ENCODE measurements at places on chromosomes 4 and X. TPM values are rescaled to one million over a fixed set of nuclear protein-coding genes. Genes with fewer than 3 reads are reported as not detected.

DIPK2B gene
- total RNA-seq = 0.05 TPM

UGT2B11 gene
- total RNA-seq = not detected

ANXA3 gene
- 1.7 TPM for total RNA-seq

MAGEB17 gene
- not detected for total RNA-seq

SATL1 gene
- total RNA-seq = not detected

ARSD gene
- total RNA-seq = 1.5 TPM

P2RY10 gene
- total RNA-seq = 81.3 TPM

DNA sequence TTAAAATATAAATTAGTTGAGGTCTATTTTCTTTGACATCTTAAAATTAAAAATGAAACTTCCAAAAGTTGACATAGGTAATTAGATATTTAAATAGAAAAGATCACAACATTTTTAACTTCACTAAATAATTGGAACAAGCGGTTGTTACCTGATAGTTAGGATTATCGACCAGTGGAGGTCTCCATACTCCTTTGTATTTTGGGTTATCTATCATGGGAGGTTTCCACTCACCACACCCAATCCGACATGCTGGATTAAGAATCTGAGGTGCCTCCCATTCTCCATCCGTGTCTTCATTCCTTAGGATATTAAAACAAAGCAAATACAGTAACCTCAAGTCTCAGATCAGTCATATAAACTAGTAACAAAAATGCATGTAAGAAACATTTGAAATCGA lies 22.2 kb downstream of the SCOC start:
- no peaks in the 10 kb centered on the region for H3K4me1 ChIP-seq
- no peaks in the 10 kb centered on the region for H3K27me3 ChIP-seq
- no peak overlapping the region for H3K4me3 ChIP-seq

DNA sequence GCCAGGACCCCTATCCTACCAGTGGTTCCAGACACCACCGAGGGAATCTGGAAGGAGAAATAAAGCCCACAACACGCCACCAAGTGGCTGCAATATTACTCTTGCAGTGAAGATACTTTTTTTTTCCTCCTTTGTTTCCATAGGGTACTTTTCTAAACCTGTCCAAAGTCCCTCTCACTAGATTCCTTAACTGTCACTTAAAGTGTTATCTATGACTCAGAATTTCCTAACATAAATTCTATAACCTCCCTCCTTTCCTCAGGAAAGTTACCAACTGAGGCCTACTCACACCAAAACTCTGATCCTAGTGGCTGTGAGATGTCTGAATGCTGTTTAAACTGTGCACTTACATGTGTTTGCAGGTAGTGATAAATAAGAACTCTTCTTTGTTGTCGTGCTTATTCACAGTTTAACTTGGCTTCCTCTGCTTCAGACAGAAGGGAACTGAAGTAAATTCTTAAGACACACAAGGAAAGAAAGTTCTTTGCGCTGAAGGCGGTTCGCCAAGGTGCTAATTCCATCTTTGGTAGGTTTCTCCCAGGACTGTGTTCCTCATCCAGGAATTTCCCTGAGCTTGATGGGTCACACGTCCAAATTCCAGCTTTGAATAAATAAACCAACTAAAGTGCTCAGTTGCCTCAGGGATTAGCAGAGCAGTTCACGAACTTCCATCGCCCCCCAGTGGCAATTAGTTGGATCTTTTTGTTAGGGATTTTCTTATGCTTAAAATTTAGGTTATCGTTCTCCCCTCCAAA lies 10.7 kb upstream of the HCCS start:
- no peak for DNase-seq
- no peaks in the 10 kb centered on the region for H3K36me3 ChIP-seq

DNA sequence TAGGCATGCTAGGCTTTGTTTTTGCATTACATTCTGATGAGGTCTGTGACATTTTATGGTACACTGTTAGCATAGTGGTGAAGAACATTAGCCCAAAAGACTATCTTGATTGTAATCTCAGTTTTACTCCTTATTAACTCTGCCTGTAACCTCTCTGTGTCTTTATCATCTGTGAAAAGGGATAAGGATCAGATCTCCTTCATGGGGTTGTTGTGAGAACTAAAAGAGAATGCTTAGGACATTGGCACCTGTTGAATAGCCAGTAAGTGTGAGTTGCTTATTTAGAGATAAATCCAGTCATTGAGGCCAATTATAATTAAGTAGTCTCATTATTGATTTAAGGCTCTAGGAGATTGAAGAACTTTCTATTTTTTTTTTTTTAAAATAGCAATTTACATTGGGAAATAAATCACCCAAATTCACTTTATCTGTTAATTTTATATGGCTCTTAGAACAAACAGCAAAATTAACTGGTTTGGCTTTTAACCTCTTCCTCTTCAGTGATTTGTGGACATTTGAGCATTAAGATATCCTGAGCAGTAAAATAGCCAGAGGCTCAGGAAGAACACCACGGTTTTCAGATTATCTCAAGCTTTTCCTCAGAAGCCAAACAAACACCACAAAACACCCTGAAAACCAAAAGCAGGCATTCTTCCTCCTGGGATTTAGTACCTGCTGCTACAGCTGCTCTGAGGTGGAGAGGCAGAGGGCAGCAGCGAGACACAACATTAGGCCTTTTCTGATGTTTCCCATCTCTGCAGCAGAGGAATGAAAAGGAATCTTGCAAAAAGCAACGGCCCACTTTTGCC lies 192.9 kb downstream of the ARHGAP10 start:
- H3K27ac ChIP-seq = no peak overlapping the region
- H3K36me3 ChIP-seq = no peaks in the 10 kb centered on the region
- no peak overlapping the region for H3K4me3 ChIP-seq
- H3K27me3 ChIP-seq = no peaks in the 10 kb centered on the region
- no peak for DNase-seq

GRCh38 chr4:110294165-110294564 lies 95.8 kb upstream of the ELOVL6 start:
- DNase-seq = no peak
- H3K4me3 ChIP-seq = no peak overlapping the region
- no peak overlapping the region for H3K27ac ChIP-seq
- H3K4me1 ChIP-seq = peaks cover 15% of the 10 kb centered on the region
- peaks cover 64% of the 10 kb centered on the region for H3K27me3 ChIP-seq
- H3K36me3 ChIP-seq = no peaks in the 10 kb centered on the region

- no peaks in the 10 kb centered on the region for H3K4me1 ChIP-seq
- DNase-seq = no peak
- no peaks in the 10 kb centered on the region for H3K27me3 ChIP-seq
- no peaks in the 10 kb centered on the region for H3K36me3 ChIP-seq
- no peak overlapping the region for H3K4me3 ChIP-seq
These were observed 180.3 kb upstream of the DKK2 start for GRCh38 chr4:107216379-107216778.

- peak; percentile 17 for DNase-seq
- peaks cover 19% of the 10 kb centered on the region for H3K4me1 ChIP-seq
- peaks cover 3% of the 10 kb centered on the region for H3K27me3 ChIP-seq
- H3K36me3 ChIP-seq = peaks cover 11% of the 10 kb centered on the region
- peak overlapping the region; percentile 88 for H3K27ac ChIP-seq
These were observed 74.0 kb downstream of the FANCB start for GRCh38 chrX:14798805-14799397.

GRCh38 chrX:48934581-48935300 lies 15.9 kb upstream of the PIM2 start:
- H3K36me3 ChIP-seq = peaks cover 34% of the 10 kb centered on the region
- H3K27me3 ChIP-seq = no peaks in the 10 kb centered on the region
- peaks cover 72% of the 10 kb centered on the region for H3K4me1 ChIP-seq
- peak; percentile 37 for DNase-seq
- peak overlapping the region; percentile 77 for H3K4me3 ChIP-seq

DNA sequence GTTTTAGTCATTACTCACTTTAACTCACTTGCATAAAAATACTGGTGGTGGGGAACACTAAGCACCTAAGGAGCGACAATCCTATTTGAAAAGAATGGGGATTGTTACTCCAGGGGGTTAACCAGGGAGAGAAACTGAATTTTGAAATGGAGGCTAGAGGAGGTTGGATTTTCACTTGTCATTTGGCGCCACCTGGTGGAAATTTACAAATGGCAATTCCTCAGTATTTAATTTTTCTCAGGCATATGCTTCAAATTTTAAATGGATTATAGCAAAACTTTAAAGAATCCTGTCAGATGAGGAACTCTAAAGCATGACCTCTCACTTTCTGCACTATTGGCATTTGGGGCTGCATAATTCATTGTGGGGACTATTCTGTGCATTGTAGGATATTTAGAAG lies 2.7 kb upstream of the GEMIN8 start:
- peaks cover 22% of the 10 kb centered on the region for H3K4me1 ChIP-seq
- H3K27ac ChIP-seq = no peak overlapping the region
- peaks cover 34% of the 10 kb centered on the region for H3K27me3 ChIP-seq
- H3K36me3 ChIP-seq = no peaks in the 10 kb centered on the region
- no peak overlapping the region for H3K4me3 ChIP-seq

DNA sequence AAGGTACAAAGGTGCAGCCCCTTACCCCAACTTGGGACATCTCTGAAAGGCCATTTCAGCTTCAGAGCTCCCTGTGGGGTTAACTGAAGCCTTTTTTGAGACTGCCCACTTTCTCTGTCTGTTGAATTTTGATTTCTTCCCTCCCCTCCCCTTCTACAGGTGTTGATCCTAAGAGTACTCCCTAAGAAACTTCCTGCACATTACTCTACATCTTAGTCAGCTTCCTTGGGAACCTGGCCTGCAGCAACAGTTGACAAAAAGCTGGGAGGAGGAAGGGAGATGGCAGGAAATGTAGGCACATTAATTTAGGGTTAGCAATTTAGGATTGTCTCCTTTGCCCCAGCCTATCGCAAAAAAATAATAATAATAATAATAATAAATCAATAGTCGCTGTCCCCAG lies 1.2 kb upstream of the IDS start:
- H3K4me1 ChIP-seq = peaks cover 36% of the 10 kb centered on the region
- H3K36me3 ChIP-seq = peaks cover 3% of the 10 kb centered on the region
- H3K4me3 ChIP-seq = no peak overlapping the region
- H3K27ac ChIP-seq = no peak overlapping the region
- H3K27me3 ChIP-seq = peaks cover 22% of the 10 kb centered on the region
- no peak for DNase-seq

DNA sequence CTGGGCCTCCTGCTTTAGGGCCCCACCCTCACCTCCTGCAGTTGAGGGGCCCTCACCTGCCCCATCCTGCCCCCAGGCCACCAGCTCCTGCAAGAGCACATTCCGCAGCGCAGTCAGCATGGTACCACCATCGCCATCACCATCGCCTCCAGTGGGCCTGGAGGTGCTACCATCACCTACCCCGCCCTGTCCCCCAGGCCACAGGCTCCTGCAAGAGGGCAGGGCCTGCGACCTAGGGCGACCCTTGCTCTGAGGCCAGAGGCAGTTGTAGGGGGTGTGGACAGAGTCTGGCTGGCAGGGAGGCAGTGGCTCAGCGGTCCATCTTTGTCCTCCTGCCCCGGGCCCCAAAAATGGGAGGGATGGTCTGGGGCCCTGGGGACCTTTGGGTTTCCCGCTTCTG lies 3.9 kb upstream of the HAUS7 start:
- H3K4me1 ChIP-seq = peaks cover 4% of the 10 kb centered on the region
- no peak overlapping the region for H3K27ac ChIP-seq
- H3K27me3 ChIP-seq = peaks cover 6% of the 10 kb centered on the region
- H3K36me3 ChIP-seq = no peaks in the 10 kb centered on the region
- no peak for DNase-seq
- no peak overlapping the region for H3K4me3 ChIP-seq

DNA sequence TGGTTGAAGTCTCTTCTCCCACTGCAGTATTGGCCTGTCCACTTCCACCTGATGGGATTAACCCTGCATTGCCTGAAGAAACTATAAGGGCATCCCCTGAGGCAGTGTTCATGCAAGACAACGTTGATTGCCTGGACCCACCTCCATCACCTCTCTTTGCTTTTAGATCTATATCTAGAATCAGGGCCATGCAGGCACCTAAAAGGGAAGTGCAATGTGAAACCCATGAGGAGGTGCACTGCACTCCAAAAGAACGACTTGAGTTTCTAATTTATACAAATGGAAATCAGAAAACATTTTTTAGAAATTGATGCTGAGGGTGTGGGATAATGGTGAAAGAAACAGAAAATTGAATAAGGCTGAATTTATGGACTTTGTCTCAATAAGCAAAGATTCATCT lies 694.4 kb downstream of the TRAM1L1 start:
- no peaks in the 10 kb centered on the region for H3K27me3 ChIP-seq
- no peaks in the 10 kb centered on the region for H3K4me1 ChIP-seq
- H3K27ac ChIP-seq = no peak overlapping the region
- DNase-seq = no peak
- H3K36me3 ChIP-seq = no peaks in the 10 kb centered on the region
- H3K4me3 ChIP-seq = no peak overlapping the region

GRCh38 chr4:119014658-119015057 lies 121.0 kb upstream of the MYOZ2 start:
- H3K27ac ChIP-seq = no peak overlapping the region
- no peaks in the 10 kb centered on the region for H3K4me1 ChIP-seq
- H3K4me3 ChIP-seq = no peak overlapping the region

GRCh38 chrX:18377796-18378195 lies 23.3 kb upstream of the SCML2 start:
- H3K4me1 ChIP-seq = peaks cover 6% of the 10 kb centered on the region
- H3K27ac ChIP-seq = no peak overlapping the region
- H3K27me3 ChIP-seq = peaks cover 7% of the 10 kb centered on the region

DNA sequence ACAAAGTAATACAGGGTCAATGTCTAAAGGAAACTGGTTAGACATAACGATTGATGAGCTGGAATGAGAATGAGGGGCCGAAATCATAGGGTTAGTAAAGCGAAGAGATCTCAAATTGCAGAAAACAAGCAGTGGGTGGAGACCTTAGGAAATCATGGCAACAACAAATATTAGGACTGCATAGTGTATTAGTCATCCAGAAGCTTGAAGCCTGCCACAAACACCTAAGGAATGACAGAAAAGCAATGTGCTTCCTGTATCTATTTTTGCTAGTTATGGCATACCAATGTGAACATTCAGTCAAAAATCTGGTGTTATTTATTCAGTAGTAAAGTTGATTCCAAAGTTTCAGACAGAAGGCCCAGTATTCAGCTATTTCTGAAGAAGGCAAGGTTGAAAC lies 410.9 kb upstream of the CT83 start:
- no peak overlapping the region for H3K27ac ChIP-seq
- no peaks in the 10 kb centered on the region for H3K4me1 ChIP-seq
- no peaks in the 10 kb centered on the region for H3K36me3 ChIP-seq
- DNase-seq = no peak

DNA sequence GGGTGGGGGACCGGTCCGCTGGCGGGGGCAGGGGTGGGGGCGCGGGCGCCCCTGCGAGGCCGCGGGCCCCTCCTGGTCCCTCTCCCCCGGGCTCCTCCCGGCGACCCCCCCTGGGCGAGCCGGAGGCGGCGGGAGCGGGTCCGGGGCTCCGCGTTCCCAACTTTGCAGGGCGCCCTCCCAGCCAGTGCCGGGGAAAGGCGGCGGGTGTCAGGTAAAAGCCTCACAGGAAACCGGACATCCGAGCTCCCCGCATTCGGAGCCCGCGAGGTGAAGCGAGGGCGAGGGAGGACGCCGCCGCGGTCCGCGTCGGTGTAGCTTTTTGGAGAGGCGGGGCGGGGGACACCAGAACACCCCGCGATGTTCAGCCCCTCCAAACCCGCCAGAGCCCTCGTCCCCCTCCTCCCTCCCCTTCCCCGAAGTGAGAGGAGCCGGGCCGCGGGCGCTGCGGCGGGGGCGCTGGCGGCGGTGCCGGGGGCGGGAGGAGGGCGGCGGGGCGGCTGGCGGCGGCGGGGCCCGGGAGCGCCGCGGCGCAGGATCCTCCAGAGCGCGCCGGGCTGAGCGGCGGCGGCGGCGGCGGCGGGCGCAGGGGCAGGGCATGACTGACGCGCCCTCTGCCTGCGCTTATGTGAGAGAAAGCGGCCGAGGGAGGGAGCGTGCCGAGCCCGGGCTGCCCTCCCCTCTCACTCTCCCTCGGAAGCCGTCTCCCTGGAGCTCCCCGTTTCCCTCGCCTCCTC lies at the start of gene VEGFC:
Gene VEGFC (minus strand): TSS at position 597 of the 734 bp plus-strand sequence. CDS start 611 bp downstream, outside the sequence.
- peak within 1 kb of the TSS; percentile 75 for H3K4me3 ChIP-seq
- DNase-seq = peak; percentile 32
- no peaks in the 10 kb centered on the region for H3K36me3 ChIP-seq
- H3K4me1 ChIP-seq = peaks cover 6% of the 10 kb centered on the region
